ENCODE measurements at places on chromosomes 12 and 14.
A peak's percentile ranks its signal among the peaks of the same experiment; 100 is the strongest.

DNA sequence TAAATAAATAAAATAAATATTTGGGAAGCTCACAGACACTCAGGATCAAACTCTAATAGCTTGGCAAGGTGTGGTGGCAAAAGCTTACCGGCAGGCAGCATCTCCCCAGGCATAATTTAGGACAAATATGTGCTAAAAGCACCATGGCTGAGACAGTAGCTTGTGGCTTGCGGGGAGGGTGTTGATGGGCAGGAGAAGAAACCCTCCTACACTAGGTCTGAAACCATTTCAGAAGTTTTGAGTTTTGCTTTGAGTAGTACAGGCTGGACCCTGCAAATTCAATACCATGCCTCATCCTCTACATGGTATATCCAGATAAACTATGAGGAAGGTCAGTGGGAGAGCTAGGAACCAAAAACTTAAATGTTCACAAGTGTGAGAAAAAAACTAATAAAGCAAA lies 33.1 kb downstream of the MAP3K9 start:
- DNase-seq: no peak

- DNase-seq: peak; percentile 18
Observed at GRCh38 chr14:59055439-59056045, 132.9 kb upstream of the DAAM1 start.

- no peak for DNase-seq
Observed at GRCh38 chr12:129067491-129067890, 214.2 kb downstream of the GLT1D1 start.

DNA sequence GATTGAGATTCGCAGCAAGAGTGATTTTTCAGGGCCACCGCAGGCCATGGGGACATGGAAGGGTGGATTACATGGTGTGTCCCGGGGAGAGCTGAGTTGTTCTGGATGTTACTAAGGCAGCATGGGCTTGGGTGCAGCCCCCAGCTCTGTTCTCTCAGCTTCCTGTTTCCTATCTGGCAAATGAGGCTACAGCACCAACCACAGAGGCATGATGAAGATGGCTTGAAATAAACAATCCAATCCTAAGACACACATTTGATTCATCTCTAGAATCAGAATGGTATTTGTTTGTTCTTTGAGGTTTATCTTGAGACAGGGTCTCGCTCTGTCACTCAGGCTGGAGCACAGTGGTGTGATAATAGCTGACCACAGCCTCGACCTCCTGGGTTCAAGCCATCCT lies 21.6 kb downstream of the GLTP start:
- DNase-seq: no peak

DNA sequence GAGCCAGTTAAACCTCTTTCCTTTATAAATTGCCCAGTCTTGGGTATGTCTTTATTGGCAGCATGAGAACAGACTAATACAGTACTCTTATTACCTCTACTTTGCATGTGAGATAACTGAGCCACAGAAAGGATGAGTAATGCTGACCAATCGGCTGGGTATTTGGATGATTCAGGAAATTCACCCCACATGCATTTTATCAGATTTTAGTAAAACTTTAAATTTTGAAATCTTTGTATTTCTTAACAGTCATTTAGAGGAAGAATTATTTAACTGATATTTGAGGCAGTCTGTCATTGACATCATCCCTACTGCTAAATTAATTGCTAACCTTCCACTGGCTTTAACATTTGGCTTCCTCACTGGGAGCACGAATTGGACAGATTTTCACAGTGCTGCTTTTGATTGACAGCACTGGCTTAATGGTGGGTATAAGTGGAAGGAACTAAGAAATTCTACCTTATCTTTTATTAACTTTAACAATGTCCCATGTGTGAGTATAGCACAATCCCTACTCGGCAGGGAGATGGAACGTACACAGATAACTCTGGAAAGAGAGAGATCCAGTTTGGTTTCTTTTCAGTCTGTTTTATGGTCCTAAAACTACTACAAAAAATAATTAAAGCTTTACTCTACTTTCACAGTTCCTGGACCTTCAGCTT lies 261.0 kb downstream of the DACT1 start:
- no peak for DNase-seq

- DNase-seq: no peak
Observed at GRCh38 chr12:49868449-49868848, 25.5 kb upstream of the BCDIN3D start.

GRCh38 chr12:130205495-130205894 lies 43.2 kb downstream of the FZD10 start:
- DNase-seq: no peak

GRCh38 chr12:32163596-32163995 lies 56.9 kb downstream of the BICD1 start:
- DNase-seq: no peak

DNA sequence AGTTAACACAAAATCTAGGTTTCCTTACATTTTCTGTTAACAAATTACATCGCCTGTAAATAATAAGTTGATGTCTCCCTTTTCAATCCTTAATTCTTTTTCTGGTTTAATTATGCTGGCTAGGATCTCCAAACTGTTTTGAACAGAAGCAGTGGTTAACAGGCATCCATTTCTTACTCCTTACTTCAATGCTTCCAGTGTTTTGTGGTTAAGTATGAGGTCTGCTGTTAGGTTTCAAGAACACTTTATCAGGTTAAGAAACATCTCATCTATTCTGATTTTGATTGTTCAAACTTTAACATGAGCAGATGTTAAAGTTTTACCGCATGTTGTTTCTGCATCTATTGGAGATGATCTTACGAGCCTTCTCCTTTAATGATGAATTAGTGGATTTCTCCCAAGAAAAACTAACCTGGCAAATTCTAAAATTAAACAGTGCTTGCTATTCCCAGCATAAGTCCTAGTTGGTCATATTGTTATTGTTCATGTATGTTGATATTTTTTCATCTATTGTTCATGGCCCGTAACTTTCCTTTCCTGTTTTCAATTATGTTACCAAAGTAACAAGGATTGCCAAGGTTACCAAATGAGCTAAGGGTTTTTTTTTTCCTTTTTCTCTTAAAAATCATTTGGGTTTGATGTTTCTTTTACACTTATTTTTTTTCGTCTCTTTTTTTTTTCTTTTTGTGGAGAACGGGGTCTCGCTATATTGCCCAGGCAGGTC lies 33.4 kb downstream of the POLE start:
- DNase-seq: no peak

- DNase-seq: no peak
Observed at GRCh38 chr14:36405589-36406274, 85.3 kb upstream of the MBIP start.

- no peak for DNase-seq
Observed at GRCh38 chr14:67618617-67619063, 1.1 kb upstream of the ARG2 start.

- DNase-seq: no peak
Observed at GRCh38 chr12:12018454-12018853, 52.3 kb upstream of the BCL2L14 start.

- no peak for DNase-seq
Observed at GRCh38 chr14:103393070-103393469, 7.9 kb downstream of the MARK3 start.

DNA sequence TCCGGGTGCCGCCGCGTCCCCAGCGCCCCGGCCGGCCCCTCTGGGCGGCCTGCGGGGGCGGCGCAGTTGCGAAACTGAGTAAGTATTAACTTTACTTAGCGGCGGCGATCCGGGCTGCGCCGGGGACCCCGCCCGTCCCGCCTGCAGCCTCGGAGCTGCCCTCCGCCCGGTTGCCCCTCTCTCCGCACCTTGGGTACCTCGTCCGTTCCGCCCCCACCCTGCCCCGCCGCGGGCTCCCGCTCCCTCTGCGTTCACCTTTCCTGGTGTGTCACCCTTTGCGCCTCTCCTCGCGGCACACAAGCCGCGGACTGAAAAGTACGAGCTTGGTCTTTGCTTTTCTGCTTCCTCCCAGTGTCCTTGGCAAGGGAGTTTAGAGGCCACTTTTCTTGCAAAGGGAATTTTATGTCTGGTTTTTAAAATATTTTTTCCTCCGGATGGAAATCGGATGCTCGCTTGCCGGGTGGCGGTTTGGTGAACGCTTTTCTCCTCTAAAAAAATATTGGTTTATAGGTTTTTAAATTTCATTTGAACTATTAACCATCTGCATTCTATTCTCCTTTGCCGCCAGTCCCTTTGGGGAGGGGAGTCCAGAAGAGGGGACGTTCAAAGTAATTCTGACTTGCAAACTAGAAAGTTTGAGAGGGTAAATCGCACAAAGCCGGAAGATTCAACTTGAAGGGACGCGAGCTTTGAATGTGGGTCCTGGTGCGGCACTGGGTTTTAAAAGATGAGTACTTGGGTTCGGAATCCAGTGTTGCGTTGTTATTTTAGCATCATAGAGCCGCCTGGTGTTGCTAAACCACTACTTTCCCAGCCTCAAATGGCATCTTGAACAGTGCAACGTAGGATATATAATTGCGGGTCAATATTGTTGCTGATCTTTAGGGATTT lies 834 bp downstream of the RASSF8 start:
- DNase-seq: no peak

- DNase-seq: no peak
Observed at GRCh38 chr12:131749618-131750315, 38.9 kb downstream of the SFSWAP start.

GRCh38 chr12:76820888-76821482 lies 57.1 kb downstream of the ZDHHC17 start:
- no peak for DNase-seq

DNA sequence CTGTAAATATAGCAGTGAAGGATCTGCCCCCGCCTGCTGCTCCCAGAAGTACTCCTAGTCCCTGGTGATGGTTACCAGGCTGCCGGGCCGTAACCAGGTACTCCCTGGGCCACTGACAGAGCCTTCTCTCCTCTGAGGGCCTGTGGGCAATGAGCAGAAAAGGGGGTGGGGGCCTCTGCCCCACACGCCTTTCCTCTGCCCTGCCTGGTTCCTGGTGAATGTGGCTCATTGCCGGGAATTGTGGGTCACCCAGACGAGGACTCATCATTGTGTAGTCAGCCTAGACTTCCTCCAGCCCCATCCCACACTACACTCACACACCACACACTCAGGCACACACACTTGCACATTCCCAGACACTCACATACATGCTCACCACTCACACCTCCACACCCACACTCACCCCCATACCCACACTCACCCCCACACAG lies 35.7 kb upstream of the ACTN1 start:
- DNase-seq: no peak

GRCh38 chr14:98173305-98173704 lies 1098.7 kb downstream of the BCL11B start:
- DNase-seq: peak; percentile 62

- DNase-seq: no peak
Observed at GRCh38 chr14:53110096-53110495, 43.0 kb downstream of the DDHD1 start.

Measured in activated CD4-positive, alpha-beta memory T cell treated with anti-CD3 and anti-CD28 coated beads, Interleukin-2, amount 10 ng/mL, durations not matched to agents 7 days and 5 days (primary cell).